ENCODE measurements at places on chromosomes 16 and 17. TPM values are rescaled to one million over a fixed set of nuclear protein-coding genes. Genes with fewer than 3 reads are reported as not detected.

Gene KCNJ2
- 24.7 TPM for polyA plus RNA-seq

Gene CAVIN1
- polyA plus RNA-seq = 281 TPM

Gene HS3ST6
- polyA plus RNA-seq = not detected

Gene IRX5
- polyA plus RNA-seq = 19.2 TPM

Gene INPP5K
- polyA plus RNA-seq = 21.9 TPM

Gene PRR35
- not detected for polyA plus RNA-seq

Gene MAP2K4
- 7.9 TPM for polyA plus RNA-seq

- H3K4me1 ChIP-seq = peaks cover 7% of the 10 kb centered on the region
- H3K4me3 ChIP-seq = peak overlapping the region; percentile 44
- peaks cover 40% of the 10 kb centered on the region for H3K27me3 ChIP-seq
- H3K27ac ChIP-seq = no peak overlapping the region
Measured at GRCh38 chr16:180681-181564, 664 bp downstream of the HBQ1 start.

DNA sequence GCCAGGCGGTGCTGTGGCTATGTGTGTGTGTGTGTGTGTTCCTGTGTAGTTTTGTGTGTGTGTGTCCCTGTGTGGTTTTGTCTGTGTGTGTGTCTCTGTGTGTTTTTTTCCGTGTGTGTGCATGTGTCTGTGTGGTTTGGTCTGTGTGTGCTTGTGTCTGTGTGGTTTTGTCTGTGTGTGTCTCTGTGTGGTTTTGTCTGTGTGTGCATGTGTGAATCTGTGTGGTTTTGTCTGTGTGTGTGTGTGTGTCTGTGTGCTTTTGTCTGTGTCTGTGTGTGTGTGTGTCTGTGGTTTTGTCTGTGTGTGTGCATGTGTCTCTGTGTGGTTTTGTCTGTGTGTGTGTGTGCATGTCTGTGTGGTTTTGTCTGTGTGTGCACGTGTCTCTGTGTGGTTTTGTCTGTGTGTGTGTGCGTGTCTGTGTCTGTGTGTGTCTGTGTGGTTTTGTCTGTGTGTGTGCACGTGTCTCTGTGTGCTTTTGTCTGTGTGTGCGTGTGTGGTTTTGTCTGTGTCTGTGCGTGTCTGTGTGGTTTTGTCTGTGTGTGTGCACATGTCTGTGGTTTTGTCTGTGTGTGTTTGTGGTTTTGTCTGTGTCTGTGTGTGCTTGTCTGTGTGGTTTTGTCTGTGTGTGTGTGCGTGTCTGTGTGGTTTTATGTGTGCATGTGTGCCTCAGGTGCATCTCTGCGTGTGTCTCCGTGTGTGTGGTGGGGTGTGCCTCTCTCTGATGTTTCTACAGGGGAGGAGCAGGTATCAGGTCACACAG is 62.3 kb downstream of the ZDHHC7 start:
- no peaks in the 10 kb centered on the region for H3K36me3 ChIP-seq
- DNase-seq = no peak
- H3K4me3 ChIP-seq = no peak overlapping the region
- H3K27me3 ChIP-seq = no peaks in the 10 kb centered on the region
- no peaks in the 10 kb centered on the region for H3K4me1 ChIP-seq

DNA sequence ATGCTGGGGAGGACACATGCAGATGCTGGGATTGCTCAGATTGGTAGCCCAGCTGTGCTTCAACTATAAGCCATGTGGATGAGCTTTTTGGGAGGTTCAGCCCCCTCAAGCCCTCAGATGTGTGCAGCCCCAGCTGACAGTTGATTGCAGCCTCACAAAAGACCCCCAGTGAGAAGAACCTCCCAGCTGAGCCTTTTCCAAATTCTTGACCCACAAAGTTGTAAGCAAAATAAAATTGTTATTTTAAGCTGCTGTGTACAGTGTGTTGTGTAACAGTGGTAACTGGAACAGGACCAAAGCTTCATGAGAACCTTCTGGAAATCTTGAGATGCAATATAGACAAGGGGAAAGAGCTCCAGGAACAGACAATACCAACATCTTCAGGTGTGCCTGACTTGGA is 156.8 kb upstream of the IRX3 start:
- no peak overlapping the region for H3K4me3 ChIP-seq
- H3K27me3 ChIP-seq = no peaks in the 10 kb centered on the region
- no peaks in the 10 kb centered on the region for H3K36me3 ChIP-seq
- peaks cover 10% of the 10 kb centered on the region for H3K4me1 ChIP-seq
- DNase-seq = no peak

GRCh38 chr16:23156946-23157460 is 7.8 kb upstream of the USP31 start:
- no peak overlapping the region for H3K4me3 ChIP-seq
- H3K27me3 ChIP-seq = no peaks in the 10 kb centered on the region
- no peaks in the 10 kb centered on the region for H3K36me3 ChIP-seq
- no peak overlapping the region for H3K27ac ChIP-seq
- H3K4me1 ChIP-seq = no peaks in the 10 kb centered on the region
- no peak for DNase-seq

DNA sequence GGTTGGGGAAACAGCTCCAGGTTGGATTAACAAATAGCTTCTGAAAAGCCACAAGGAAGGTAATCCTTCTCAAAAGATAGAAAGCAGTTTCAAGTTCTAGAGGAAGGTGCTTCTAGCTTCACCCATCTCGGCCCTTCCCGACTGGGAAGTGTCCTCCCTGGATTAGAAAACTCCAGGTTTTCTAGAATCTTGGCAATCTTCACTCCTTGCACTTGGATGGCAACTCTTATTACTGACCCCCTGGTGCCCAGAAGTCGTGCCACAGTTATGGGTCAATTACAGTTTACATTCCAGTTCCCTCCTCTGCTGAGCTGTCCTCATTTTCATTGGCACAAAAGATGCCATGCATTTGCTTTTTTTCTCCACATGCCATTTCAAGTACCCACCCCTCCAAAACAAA is 65.6 kb downstream of the SMG6 start:
- H3K27me3 ChIP-seq = no peaks in the 10 kb centered on the region
- H3K4me3 ChIP-seq = peak overlapping the region; percentile 32
- no peaks in the 10 kb centered on the region for H3K36me3 ChIP-seq
- H3K4me1 ChIP-seq = peaks cover 73% of the 10 kb centered on the region
- DNase-seq = no peak

GRCh38 chr17:39177256-39177655 is 11.3 kb upstream of the ARL5C start:
- H3K4me1 ChIP-seq = peaks cover 8% of the 10 kb centered on the region

DNA sequence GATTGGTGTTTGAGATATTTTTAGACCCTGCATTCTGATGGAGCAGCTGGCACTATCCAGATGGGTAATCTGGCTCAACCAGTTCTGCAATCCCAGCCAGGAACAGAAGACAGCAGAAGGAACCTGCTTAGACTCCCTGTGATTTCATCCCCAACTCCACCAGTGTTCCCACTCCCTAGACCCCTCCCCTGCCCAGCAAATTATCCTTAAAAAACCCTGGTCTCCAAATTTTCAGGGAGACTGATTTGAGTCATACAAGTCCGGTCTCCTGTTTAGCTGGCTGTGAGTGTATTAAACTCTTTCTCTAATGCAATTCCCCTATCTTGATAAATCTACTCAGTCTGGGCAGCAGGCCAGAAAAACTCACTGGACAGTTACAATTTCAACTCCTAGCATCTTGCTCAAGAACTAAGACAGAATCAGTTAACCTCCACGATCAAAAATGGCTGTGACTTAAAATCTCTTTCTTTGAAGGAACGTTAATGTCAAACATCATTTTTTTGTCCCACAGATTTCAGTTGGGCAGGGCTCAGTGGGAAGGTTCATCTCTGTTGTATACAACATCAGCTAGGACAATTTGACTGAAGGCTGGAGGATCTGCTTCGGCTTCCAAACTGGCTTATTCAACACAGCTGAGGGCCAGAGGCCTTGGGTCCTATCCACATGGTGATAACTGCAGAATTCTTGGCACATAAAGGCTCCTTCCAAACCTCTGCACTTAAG is 4.9 kb upstream of the RBL2 start:
- H3K36me3 ChIP-seq = no peaks in the 10 kb centered on the region
- no peaks in the 10 kb centered on the region for H3K27me3 ChIP-seq
- no peaks in the 10 kb centered on the region for H3K4me1 ChIP-seq
- no peak overlapping the region for H3K4me3 ChIP-seq
- no peak overlapping the region for H3K27ac ChIP-seq

DNA sequence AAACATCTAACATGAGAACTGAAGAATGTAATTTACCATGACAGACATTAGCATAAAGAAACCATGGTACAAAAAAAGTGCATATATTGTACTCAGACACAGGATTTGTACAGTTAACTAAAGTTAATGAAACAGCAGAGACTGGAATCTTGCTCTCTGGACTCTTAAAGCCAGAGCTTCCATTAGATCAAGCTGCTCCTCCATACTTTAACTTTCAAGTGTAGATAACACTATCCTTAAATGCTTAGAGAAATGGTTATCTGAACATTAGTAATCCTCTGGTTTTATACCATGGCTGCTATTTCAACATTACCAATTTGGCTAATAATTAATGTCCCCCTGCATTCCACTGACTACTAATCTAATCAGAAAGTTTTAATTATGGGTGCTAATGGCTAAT is 3.1 kb downstream of the NUDT21 start:
- no peak overlapping the region for H3K27ac ChIP-seq
- H3K4me1 ChIP-seq = peaks cover 14% of the 10 kb centered on the region
- no peaks in the 10 kb centered on the region for H3K27me3 ChIP-seq
- DNase-seq = no peak
- H3K4me3 ChIP-seq = no peak overlapping the region
- H3K36me3 ChIP-seq = peaks cover 47% of the 10 kb centered on the region

- H3K4me3 ChIP-seq = no peak overlapping the region
- H3K36me3 ChIP-seq = no peaks in the 10 kb centered on the region
- H3K27ac ChIP-seq = no peak overlapping the region
- DNase-seq = no peak
- no peaks in the 10 kb centered on the region for H3K4me1 ChIP-seq
- H3K27me3 ChIP-seq = no peaks in the 10 kb centered on the region
Measured at GRCh38 chr16:68478526-68479250, 30.4 kb upstream of the SMPD3 start.

DNA sequence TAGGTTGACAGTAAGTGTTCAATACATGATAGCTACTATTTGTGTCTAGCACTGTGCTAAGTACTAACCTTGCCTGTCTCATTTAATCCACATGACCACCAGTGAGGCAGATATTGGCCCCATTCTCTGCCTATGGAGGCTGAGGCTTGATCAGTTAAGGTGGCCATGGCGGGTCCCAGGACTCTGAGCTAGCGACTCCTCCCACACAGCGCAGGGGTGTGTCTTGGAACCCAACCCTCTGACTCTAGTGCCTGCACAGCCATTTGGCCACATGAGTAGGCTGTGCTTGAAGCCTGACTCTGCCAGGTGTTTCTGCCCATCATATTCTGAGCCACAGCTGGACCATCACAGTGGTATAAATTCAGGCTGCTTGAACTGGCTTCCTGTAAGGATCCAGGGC is 6.4 kb downstream of the NHERF1 start:
- H3K36me3 ChIP-seq = no peaks in the 10 kb centered on the region
- no peaks in the 10 kb centered on the region for H3K27me3 ChIP-seq
- H3K4me1 ChIP-seq = peaks cover 16% of the 10 kb centered on the region
- H3K4me3 ChIP-seq = no peak overlapping the region
- H3K27ac ChIP-seq = no peak overlapping the region

DNA sequence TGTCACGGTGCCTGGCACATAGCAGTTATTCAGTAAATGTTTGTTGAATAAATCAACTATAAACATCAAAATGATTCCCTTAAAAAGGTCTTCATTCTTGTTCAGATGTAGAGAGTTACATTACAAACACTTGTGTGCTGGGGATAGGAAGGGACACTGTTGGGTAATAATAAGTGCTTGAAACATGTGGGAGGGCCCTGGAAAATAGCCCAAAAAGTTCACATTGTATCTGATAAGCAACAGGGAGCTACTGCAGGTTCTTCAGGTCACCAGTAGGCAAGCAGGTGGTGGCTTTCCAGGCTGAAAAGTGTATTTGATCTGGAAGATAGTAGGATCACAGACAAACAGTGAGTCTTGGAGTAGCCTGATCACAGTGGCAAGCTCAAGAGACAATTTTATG is 19.0 kb upstream of the ZNF652 start:
- no peaks in the 10 kb centered on the region for H3K4me1 ChIP-seq
- H3K36me3 ChIP-seq = no peaks in the 10 kb centered on the region
- no peaks in the 10 kb centered on the region for H3K27me3 ChIP-seq
- H3K4me3 ChIP-seq = no peak overlapping the region
- H3K27ac ChIP-seq = no peak overlapping the region

DNA sequence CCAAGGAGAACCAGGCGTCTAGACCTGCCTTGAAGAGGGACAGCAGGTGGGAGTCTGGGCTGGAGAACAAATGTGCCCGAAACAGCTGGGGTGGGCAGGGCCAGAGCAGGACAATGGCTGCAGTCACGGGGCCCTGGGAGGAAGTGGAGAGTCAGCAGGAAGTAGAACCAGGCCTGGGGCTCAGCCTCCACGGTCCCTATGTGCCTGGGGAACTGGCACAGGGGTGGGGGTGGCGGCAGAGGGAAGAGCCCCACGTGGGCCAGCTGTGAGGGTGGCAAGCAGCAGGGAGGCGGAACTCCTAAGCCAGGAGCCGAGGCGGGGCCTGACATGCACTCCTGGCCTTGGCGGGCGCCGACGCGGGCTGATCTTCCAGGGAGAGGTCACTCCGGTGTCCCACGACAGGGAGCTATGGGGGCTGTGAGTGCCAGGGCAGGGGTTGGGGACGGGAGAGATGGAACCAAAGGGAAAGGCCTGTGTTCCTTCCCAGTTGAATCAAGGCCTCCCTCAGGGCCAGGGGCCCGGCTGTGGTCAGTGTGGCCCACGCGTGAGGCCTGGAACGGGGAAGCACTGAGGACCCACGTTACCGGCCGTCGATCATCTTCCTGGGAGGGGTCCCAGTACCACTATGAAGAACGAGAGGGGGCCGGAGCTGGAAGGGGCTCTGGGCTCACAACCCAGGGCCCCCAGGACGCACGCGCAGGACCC is 42.7 kb downstream of the TIMM22 start:
- peaks cover 29% of the 10 kb centered on the region for H3K4me1 ChIP-seq
- peak overlapping the region; percentile 27 for H3K4me3 ChIP-seq
- peaks cover 3% of the 10 kb centered on the region for H3K36me3 ChIP-seq
- peak; percentile 90 for DNase-seq

- H3K27ac ChIP-seq = no peak overlapping the region
- no peak for DNase-seq
- H3K4me3 ChIP-seq = no peak overlapping the region
Measured at GRCh38 chr17:50033316-50033715, 22.6 kb upstream of the ITGA3 start.

All from heart left ventricle (tissue), 16 donors.